ENCODE measurements at places on chromosomes 4 and X.

GRCh38 chrX:56284269-56284668 lies 52.1 kb downstream of the KLF8 start:
- DNase-seq = no peak

- no peak for DNase-seq
These were observed 26.7 kb upstream of the TMPRSS11D start for GRCh38 chr4:67910585-67910905.

DNA sequence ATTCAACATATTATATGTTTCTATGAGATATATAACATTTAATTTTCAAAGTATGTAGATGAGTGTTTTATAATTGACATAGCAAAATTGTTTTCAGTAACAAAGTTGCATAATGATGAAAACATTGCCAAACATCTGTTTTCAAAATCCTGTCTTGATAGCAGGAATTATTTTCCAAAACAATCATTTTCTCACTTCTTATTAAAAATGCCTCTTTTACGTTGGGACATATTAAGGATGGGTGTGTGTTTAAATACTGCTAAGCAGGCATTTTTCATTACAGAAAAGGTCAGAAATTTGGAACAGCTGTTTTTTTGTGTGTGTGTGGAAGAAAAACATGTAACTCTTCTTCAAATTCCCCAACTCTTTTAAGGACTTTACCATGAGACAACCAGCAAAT lies 452.0 kb downstream of the SPRY1 start:
- no peak for DNase-seq

- no peak for DNase-seq
These were observed 57.1 kb downstream of the PDLIM5 start for GRCh38 chr4:94508806-94509205.

DNA sequence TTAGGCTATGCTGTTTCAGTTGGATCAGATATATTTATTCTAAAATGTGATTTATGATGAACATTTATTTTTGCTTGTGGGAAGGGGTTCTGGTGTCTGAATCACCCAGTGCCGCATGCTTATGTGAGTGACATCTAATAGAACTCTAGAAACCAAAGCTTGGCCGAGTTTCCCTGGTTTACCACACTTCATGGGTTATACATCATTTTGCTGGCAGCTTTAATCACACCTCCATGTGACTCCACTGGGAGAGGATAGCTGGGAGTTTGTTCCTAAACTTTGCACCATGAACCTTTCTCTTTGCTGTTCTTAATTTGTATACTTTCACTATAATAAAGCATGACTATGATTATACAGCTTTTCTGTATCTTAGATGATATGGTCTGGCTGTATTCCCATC lies 382.9 kb downstream of the INPP4B start:
- no peak for DNase-seq

DNA sequence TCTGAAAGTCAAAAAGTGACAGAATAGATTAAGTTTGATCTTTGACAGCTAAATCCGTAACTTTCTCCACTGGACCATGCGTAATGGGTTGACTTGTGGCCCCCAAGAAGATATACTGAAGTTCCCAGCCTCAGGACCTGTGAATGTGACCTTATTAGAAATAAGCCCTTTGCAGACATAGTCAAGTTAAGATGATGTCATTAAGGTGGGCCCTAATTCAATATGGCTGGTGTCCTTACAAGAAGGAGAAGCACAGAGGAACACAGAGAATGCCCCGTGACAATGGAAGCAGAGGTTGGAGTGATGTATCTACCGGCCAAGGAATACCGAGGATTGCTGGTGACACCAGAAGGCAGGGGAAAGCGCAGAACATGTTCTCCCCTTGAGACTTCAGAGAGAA lies 14.4 kb downstream of the ENPP6 start:
- DNase-seq = no peak

GRCh38 chr4:185463541-185463940 lies 8.0 kb downstream of the CCDC110 start:
- no peak for DNase-seq

DNA sequence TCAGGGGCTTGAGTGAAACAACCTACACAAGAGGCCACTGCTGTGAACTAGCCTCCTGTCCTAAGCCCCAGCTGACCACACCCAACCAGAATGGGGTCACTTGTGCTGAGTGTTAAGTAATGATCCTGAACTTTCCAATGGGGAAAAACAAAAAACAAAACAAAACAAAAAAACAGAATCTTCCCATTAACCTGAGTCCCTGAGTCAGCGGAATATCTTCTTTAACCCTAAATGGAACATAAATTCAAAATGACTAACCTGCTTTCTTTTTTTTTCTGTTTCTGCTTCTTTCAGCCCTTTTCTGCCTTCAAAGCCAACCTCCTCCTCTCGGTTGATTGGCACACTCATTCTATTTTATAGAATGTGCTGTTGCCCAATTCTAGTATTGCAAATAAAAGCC lies 31.2 kb upstream of the MAGEA8 start:
- DNase-seq = no peak

- no peak for DNase-seq
These were observed 87.4 kb downstream of the ZXDA start for GRCh38 chrX:57822818-57823217.

- no peak for DNase-seq
These were observed 11.4 kb upstream of the MAP9 start for GRCh38 chr4:155388162-155388561.

- no peak for DNase-seq
These were observed 94.5 kb downstream of the FNIP2 start for GRCh38 chr4:158863296-158863695.

GRCh38 chr4:147933316-147933715 lies 201.4 kb downstream of the ARHGAP10 start:
- DNase-seq = peak; percentile 44

- DNase-seq = no peak
These were observed 19.2 kb downstream of the PI4K2B start for GRCh38 chr4:25253071-25253445.

GRCh38 chr4:23882976-23883531 lies 6.8 kb downstream of the PPARGC1A start:
- DNase-seq = no peak

DNA sequence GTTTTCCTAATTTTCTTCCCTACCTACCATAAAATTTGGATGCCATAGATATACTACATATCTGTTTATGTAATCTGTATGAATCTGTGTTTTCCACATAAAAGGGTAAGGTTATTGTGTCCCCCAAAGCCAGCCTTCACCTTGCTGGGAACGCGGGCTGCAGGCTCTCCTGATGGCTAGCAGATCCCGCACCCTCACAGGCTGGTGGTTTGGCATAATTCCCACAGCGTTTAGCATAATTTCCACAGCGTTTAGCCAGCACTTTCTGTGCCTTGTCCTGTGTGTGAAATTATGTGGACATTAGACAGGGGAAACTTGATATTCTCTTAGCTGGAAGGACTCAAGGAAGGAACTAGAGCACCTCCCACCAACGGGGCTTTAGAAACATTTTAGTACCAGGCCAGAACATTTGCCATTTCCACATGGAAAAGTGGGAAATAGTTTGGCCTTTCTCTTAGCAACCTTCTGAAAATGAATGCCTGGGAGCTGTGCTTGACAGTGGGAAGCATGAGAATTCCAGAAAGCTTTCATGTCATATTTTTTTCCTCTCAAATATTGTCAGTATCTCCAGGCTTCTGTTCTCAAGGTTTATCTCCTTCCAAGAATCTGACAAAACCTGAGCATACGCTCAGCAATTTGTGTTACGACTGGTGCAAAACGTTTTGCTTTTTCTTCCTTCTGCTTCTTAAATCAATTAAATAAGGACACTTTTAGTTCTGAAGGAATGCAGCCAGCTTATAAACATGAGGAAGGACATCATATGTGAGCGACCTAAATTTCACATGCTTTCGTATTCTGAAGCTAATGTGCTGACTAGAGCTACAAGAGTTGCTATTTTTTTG lies 67.9 kb downstream of the STK32B start:
- no peak for DNase-seq

DNA sequence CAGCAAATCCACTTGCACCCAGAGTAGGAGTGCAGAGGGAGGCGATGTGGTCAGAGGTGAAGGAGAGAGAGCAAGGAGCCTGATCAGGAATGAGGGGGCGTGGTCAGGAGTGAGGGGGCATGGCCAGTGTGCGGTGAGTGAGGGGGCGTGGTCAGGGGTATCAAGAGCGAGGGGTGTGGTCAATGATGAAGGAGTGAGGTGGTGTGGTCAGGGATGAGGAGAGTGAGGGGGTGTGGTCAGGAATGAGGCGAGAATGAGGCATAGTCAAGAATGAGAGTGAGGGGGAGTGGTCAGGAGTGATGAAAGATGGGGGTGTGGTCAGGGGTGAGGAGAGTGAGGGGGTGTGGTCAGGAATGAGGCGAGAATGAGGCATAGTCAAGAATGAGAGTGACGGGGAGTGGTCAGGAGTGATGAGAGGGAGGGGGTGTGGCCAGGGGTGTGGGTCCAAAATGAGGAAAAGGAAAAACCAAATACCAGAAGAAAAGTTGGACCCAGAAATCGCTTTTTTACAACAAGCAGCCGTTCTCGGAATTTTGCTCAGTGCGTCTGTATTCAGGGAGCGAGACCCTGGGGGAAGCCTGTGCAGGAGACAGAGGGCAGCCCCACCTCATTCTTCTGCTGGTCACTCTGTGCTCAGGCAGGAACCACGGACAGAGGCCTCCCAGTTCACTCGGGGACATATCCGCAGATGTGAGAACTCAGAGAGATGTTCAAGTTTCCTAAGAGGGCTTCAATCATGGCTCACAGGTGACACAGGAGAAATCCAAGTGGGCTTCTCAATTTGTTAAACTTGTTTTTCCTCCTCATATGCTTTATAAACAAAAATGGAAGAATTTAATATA lies 47.5 kb downstream of the MAGEA1 start:
- DNase-seq = no peak

DNA sequence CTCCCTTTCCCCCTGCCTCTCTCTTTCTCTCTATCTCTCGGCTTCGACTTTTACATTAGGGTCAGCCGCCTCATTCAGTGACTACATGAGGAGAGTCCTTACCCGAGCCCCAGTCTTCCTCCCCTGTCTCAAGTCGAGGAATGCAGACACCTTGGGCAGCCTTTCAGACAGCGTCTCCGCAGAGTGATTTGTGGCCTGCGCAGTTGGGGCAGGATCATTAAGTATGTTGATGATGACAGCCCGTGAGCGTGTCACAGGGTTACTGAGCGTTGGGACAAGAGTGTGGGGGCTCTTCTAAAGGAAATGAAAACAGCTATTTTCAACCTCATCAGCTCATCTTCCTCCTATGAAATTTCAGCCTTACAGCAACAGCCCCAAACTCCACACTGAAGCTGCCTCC lies 312.1 kb upstream of the GATB start:
- no peak for DNase-seq

DNA sequence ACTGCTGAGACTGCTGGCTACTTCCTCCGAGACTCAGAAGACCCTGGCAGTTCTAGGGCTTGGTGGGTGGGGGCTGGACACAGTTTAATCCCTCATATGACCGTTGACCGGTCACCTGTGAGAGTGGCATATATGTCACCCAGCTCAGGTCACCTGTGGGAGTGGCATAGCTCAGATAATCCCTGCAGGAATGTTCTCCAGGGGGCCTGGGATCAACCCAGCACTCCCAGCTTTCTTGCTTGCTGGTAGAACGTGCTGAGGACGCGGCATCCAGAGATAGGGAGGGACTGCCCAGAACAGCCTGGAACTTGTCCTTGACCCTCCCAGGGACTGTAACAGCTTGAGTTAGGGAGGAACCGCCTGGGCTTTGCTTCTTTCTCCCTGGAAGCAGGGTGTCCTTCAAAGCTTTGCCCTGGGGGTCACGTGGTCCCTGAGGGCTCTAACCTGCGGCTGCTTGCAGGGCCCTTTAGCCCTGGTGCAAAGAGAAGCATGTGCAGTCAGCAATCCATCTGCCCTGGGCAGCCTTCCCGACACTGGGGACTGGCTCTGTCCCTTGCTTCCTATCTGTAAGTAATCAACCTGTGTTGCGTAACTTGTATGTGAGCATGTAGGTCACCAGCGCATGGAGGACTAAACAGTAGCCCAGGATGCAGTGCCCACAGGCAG lies 55.3 kb downstream of the ZFYVE28 start:
- no peak for DNase-seq

DNA sequence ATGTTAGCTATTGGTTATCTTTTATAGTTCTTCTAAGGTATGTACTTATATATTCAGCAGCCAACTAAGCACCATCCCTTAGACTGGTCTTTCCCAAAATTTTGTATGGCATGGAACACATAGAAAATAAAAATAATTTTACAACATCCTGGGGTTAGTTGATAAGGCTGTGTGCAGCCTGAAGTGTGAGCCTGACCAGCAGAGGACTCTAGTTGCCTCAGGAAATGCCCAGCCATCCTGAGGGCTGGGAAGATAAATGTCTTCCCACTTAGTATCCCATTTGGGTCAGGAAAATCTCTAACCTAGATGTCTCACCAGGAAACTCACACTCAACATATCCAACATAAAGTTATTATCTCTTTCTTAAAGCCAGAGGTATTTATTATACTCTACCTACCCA lies 251.4 kb upstream of the POF1B start:
- DNase-seq = no peak

DNA sequence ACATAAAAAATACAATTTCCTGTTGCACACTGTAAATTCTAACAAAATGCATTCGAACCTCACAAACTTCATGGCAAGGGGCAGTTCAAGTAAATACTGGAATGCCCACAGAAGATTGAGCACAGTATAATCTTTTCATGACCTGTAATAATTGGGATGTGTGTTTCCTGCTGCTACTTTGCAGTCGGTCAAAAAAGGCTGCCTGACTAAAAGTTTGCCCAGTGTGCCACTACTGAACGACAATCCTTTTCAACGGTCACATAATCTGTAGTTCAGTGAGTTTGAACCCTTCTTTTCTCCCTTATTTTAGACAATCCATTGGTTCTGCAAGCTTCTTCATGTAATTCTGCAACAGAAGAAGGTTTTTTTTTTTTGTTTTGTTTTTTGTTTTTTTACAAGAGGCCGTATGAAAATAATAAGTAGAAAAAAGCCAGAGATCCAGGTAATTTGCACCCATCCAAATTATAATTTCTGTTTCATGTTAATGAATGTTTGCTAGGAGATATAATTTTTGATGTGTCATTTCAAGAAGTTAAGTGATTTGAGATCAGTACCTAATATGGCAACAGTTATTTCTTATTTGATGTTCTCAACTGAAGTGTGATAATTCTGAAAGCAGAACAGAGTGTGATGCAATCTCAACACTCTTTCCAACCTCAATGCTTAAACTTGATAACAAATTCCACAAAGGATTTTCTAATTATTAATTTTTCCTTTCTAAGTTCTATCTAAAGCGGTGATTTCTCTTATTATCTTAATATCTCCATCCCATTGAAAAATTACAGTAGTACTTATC lies 237.6 kb downstream of the FSTL5 start:
- DNase-seq = no peak

GRCh38 chr4:538542-539142 lies 37.5 kb downstream of the TMEM271 start:
- no peak for DNase-seq

- DNase-seq = no peak
These were observed 43.5 kb downstream of the NDST3 start for GRCh38 chr4:118077767-118078105.
